Lower leg skin (tissue), 4 donors: ENCODE measurements at places on chromosomes 4 and X.

- no peak for DNase-seq
Measured at GRCh38 chr4:153560908-153561307, 94.7 kb downstream of the TMEM131L start.

- no peak for DNase-seq
Measured at GRCh38 chr4:177323416-177323815, 13.7 kb downstream of the NEIL3 start.

DNA sequence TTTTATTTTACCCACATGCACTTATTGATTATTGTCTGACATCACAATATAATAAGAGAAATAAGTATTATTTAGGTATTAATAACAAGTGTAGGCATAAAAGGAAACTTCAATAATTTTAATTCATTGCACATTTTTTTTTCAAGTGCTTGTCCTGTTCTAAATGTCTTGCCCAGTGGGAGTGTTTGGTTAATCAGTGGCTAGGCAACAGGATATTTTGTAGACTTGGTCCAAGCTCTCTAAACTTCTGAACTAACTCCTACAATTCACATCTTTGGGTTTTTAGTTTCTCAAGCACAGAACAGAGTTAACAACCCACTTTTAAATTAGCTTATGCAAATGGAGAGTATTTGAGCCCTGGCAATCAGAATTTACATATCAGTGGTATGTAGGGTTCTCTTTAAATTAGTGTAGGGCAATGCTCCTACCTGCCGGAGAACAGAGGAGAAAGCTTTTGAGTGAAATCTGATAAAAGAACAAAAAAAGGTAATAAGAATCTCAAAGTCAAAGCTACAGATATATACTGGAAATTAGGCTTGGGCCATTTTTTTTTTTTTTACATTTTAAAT, 353.5 kb downstream of the ADGRL3 start:
- DNase-seq, result no peak

GRCh38 chrX:78595901-78596502, 63.1 kb downstream of the RTL3 start:
- DNase-seq, result no peak

- no peak for DNase-seq
Measured at GRCh38 chrX:113868711-113869110, 715.2 kb upstream of the HTR2C start.

GRCh38 chr4:117996891-117997290, 37.4 kb upstream of the NDST3 start:
- DNase-seq, result no peak

DNA sequence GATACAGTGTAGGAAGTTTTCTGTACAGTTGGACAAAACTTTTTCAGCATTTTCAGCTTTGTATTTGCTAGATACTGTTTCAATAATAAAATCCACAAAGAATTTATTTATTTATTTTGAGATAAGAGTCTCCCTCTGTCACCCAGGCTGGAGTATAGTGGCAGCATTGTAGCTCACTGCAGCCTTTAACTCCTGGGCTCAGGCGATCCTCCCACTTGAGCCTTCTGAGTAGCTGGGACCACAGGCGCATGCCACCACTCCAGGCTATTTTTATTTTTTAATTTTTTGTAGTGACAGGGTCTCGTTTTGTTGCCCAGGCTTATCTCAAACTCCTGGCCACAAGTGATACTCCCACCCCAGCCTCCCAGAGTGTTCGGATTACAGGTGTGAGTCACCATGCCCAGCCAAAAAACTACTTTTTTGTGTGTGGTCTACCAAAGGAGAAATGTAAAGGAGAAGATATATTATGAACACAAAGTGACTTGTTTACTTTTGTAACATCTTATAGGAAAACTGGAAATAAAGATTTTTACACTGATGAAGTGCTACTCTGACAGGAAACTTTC, 13.0 kb upstream of the SOWAHD start:
- no peak for DNase-seq

- peak; percentile 34 for DNase-seq
Measured at GRCh38 chrX:152632445-152633097, 5.1 kb upstream of the GABRQ start.

DNA sequence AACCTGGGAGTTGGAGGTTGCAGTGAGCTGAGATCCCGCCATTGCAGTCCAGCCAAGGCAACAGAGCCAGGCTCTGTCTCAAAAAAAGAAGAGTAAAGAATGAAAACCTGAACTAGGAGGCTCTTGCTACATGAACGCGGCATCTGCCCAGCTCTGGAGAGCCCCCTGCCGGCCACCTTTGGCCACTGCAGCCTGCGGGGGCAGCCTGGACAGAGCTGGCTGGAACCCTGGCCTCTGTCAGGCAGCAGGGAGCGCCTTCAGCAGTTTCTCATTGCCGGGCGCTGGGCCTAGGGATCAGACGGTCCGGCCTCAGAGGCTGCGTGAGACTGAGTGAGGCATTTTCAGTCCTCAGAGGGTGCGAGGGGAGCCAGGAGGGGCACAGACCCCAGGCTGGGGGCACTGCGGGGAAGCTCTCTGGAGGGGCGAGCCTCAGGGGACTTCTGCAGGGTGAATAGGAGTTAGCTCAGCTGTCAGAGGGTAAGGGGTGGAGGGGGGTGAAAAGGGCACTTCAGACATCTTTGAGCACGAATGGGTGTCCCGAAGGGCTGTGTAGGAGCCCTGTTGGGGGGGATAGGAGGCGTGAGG, 17.5 kb downstream of the DOK7 start:
- peak; percentile 42 for DNase-seq

DNA sequence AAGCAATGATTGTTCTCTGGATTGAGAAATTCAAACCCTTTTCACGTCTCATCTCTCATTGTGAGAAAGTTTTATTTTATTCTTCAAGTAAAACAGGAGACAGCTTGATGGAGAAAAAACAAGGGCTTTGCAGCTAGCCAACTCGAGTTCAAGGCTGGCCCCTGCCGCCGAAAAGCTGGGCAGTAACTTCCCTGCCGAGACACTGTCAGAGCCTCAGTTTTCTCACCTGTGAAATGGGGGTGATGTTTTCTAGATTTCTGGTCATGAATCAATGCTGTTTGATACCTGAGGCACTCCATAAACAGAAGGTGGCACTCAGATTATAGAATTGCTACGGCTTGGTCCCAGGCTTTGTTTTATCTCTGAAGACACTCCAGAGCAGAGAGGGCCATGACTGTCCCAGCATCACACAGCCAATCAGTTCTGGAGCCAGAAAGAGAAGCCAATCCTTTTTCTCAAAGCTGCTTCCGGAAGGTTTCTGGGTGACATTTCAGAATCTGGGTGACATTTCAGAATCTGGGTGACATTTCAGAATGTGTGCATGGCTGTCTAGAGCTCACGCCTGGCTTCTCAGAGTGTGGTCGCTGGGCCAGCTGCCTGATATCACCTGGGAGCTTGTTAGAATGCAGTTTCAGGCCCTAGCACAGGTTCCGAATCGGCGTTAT, 33.2 kb downstream of the HMX1 start:
- no peak for DNase-seq

GRCh38 chrX:69051901-69052300, 113.4 kb downstream of the PJA1 start:
- DNase-seq, result no peak

- no peak for DNase-seq
Measured at GRCh38 chr4:70704931-70705182, 16.5 kb downstream of the UTP3 start.

GRCh38 chrX:31099536-31100090, 27.8 kb upstream of the FTHL17 start:
- no peak for DNase-seq

- DNase-seq, result no peak
Measured at GRCh38 chr4:127788517-127788916, 6.4 kb downstream of the HSPA4L start.

- no peak for DNase-seq
Measured at GRCh38 chrX:112053169-112053568, 29.4 kb downstream of the TRPC5 start.

- no peak for DNase-seq
Measured at GRCh38 chr4:127997534-127998388, 32.6 kb downstream of the ABHD18 start.

DNA sequence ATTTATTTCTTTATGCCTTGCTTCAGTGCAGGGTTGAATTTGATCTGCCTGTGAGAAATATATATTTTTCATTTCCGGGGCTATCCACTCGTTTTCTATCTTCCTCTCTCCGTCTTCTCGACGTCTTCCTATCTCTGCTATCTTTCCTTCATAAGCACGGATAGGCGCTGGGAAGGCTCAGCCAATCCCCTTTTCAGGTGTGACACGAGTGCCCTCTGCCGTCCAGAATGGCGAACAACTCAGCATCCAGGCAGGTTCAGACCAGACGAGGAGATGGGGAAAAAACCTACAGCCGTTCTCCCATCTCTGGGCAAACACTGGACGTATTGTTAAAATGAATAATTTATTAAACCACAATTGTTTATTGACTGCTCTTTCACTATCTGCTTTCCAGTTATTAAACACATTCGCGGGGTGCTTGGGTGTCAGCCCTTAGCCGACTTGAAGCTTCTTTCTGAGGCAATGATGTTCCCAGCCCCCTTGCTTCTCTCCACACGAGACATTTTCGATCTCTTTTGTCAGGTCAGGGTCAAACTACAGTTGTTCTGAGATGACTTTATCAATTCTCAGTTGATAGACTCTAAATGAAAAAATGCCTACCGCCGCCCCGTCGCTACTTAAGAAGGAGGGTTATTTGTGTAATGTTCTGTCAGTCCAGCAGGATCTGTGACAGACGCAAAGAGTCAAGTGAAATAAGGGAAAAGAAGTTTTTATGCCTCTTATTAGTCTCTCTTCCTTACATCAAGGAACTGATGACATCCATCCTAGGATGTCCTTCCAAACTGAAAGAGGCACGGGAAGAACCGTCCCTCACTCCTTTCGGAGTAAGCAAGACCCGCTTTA, 96.3 kb upstream of the NOCT start:
- DNase-seq, result no peak

DNA sequence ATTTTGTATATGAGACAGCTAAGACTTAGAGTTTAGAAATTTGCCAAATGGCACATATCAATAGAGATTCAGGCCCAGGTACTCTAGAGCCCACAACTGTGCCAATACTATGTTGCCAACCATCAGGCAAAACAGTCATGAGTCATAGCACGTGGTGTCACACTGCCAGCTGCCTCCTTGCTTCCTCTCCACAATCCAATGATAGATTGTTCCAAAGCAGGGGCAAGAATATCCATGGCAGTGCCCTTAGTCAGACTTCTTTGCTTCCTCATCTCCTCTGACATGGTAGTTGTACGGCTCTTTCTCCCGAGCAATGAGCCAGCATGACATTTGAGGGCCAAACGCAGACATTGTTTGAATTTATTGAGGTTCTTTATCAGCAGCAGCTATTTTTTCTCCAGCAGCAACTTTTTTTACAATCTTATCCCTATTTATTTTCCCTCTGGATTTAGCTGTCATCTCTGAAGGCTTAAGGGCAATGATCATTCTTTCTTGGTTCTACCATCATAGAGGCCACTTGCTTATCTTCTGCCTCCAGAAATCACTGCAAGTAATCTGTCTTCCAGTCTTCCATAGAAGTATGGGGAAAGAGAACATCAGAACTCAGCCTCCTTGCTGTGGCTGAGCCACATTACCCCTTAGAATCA, 169.7 kb downstream of the COL4A6 start:
- peak; percentile 13 for DNase-seq

DNA sequence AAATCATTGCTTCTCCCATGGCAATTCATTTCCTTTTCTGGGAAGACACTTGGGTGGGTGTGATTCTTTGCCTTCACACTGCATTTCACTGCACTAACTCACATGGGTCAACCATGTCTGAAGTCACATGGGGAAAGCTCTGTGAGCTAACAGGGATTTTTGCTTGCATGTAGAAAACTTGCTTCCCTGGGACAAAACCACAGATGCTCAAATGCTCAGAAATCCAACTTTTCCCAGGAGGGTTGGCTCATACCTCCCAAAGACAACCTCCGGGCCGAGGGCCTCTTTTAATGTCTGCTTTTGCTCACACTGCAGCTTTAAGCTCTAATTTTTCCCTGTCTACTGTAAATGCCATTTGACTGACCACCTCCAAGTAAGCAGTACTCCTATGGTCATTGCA, 1695.2 kb downstream of the STIM2 start:
- no peak for DNase-seq

GRCh38 chr4:47669946-47670345, 167.9 kb downstream of the CORIN start:
- no peak for DNase-seq

GRCh38 chrX:34656842-34657725, at the start of gene TMEM47:
Gene TMEM47 (minus strand): TSS chrX:34657285. CDS start chrX:34657029, 256 bp downstream.
- DNase-seq, result peak; percentile 91

GRCh38 chr4:15003401-15003890, 1.2 kb downstream of the CPEB2 start:
- peak; percentile 26 for DNase-seq

GRCh38 chr4:61204353-61205060, 4.4 kb downstream of the ADGRL3 start:
- DNase-seq, result no peak

GRCh38 chrX:31708116-31708515, 636.3 kb upstream of the FTHL17 start:
- DNase-seq, result no peak

GRCh38 chr4:70179811-70180210, 15.7 kb upstream of the ODAM start:
- no peak for DNase-seq

DNA sequence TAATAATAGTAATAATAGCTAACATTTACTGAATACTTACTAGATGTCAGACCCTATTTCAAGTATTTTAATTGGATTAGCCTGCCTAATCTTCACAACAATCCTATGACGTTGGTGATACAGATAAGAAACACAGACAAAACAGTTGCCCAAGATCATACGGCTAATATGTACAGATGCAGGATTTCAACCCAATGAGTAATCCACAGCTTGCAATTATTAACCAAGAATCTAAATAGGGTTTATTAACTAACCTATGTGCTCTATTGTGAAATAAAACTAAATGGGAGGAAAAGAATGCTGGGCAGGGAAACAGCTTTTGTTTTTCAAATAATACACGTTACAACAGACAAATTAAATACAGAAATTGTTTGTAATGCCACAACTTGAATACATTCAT, 23.4 kb downstream of the FBXO8 start:
- DNase-seq, result no peak

- no peak for DNase-seq
Measured at GRCh38 chr4:17064959-17065358, 166.5 kb upstream of the LDB2 start.

DNA sequence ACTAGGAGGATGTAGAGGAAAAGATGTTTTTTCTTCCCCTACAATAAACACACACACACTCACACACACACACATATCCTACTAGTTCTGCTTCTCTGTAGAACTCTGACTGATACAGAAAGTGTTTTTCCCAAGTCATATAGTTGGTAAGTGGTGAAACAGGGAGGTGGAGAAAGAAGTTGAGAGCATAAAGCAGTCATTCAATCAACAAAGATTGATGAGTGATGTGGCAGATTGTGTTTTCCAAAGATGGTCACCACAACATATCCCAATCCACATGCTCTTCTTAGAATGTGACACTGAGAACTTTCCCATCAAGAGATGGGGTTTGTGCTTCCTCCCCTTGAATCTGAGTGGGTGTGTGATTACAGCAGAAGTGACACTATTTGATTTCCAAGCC, 123.4 kb upstream of the ATP6AP2 start:
- no peak for DNase-seq

DNA sequence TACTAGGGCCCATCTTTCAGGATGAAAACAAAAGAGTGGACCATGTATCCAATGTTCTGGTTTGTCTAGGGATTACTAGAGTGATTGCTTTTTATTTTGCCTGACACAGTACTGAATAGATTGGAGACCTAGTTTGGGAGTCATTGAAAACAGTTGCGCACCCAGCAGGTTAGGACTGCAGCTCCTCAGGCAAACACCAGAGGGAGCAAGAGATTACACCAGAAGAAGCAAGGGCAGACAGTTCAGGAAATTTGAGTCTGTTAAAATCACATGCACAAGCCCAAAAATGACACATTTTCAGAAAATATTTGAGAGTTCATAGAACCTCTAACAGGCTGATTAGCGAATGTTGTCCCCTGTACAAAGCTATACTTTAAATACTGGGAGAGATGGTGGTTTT, 55.6 kb downstream of the CYLC1 start:
- no peak for DNase-seq
